Activated naive CD8-positive, alpha-beta T cell treated with anti-CD3 and anti-CD28 coated beads for 36 hours (primary cell): ENCODE measurements at places on chromosomes 7 and 10. TPM values are rescaled to one million over a fixed set of nuclear protein-coding genes. Genes with fewer than 3 reads are reported as not detected.

Gene CRPPA
- 1.7 TPM for total RNA-seq

Gene AFAP1L2
- total RNA-seq = 4.6 TPM

Gene GPR146
- 2.8 TPM for total RNA-seq

Gene SLC18A3
- not detected for total RNA-seq

Gene PON3
- total RNA-seq = not detected

Gene SAP25
- 4.4 TPM for total RNA-seq

Gene SPDYE5
- not detected for total RNA-seq

Gene LIPM
- not detected for total RNA-seq

Gene C7orf33
- not detected for total RNA-seq

Gene MMD2
- total RNA-seq = not detected
